ENCODE measurements at places on chromosomes 7 and 10.

DNA sequence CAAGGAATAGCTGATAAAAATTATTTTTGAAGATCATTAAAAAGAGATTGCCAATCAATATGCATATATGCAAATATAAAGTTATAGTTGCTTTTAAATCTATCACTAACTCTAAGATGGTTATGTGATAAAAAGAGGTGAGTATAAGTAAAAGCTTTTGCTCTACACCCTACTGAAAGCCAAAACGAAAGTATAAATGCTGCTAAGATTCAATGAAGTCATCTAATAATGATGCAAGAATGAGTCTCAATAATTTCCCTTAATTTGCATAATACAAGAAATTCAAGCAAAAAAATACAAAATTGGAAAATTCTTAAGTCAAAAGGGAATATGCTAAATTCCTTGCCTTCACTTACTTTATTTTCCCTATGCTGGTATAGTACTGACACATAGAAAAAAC is 75.2 kb downstream of the WAPL start:
- no peak for DNase-seq

DNA sequence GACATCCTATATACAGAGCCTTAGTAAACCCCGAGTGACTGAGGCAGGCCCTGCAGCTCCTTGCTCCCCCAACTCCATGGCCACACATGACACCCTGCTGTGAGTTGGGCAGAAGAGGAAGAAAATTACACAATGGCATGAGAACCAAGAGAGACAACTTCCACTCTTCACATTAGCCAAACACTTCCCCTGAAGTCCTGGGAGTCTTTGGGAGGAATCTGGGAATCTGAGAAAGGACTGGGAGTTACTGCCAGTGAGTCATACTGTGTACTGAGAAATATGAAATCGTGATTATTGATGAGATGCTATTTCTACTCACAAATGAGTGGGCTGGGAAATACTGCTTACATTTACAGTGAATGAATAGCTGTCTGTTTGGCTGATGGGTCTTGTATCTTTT is 116.6 kb downstream of the SPAG6 start:
- no peak for DNase-seq

DNA sequence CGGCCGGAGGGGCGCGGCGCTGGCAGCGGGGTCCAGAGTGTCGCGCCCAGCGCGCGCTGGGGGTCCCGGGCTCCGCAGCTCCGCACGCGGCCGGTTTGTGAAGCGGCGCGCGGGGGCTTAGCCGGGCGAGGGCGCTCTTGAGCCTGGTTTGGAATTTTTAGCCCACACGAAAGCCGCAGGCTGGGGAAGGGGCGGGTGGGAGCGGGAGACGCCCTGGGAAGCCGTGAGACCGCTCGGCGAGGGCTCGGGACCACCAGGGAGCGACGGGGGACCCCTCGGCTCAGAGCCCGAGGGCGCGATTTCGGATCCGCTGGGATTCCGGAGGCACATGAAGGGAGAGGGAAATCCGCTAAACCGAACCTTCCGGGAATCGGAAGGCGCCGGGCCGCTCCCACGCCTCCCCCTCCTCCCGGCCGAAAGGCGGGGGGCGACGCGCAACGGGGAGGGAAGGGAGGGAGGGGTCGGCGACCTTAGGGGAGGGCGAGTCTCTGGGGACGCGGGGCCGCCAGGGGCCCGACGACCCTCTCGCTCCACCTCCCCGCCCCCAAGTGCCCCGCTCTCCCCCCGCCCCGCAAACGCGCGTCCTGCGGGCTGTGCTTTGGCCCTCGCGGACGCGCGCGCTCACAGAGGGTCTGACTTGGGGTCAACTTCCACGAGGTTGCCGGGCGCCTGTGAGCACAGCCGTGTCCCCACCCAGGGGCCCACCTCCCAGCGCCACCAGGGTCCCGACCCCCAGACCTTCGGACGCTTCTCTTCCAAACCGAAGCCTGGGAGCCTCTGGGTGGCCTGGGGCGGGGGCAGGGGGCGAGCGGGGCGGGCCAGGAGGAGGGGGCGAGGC is 5.1 kb upstream of the ELFN1 start:
- no peak for DNase-seq

DNA sequence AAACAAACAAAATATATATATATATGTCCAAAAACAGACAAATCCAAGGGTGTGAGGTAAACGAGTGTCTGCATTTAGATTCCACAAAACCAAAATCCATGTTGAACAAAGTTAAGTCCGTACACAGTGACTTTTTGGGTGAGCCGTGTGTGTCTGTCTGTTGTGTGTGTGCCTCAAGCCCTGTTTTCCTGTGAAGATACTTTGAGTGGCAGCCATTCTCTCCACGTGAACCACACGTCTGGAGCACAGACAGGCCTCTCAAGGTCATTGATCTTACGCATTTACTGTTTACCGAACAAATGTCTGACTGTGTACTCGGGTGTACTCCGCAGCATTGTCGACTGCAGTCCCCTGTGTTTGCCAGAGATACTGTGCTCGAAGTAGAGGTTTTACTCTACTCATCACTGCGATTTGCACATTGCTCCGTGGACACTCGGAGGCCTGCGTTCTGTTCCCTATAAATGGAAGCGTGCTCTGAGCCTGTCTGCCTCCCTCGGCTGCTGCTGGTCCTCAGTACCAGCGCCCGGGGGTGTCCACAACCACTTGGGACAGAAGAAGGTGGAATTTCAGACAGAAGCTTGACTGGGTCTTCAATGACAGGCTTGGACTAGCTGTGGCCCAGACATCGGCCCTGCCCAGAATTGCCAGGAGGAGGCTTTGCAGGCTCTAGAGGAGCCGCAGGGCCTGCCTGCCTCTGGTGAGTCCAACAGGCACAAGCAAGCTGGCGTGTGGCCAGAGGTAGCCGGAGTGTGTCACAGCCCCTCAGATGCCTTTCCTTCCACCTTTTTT is 22.1 kb downstream of the CYP17A1 start:
- DNase-seq: no peak

DNA sequence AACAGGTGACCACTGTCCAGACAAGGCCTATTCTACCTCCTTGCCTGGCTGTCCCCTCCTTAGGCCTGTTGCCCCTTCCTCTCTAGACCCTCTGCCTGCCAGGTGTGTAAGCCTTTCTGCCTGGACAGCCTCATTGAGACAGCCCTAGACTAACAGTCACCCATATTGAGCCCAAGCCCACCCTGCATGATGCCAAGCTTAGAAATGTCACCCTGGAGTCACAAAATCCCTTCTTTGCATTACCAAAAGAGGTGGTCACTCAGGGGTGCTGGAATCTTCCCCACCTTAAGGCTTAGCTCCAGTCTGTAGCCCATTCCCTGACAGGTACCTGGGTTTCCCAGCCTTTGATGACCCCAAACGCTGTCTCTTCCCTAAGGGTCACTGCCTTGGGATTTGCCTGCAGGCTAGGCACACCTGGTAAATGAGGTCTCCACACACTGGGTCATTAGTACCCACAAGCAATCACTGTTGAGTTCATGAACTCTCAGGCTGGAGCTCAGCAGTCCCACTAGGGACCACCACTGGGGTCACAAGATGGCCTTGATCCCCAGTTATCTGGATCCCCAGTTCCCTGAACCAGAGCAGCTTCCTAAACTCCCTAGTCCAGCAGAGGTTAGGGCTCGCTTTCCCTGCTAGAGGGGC is 54.9 kb upstream of the CAMK2B start:
- DNase-seq: no peak
